Fibroblast of skin of right biceps (primary cell): ENCODE measurements at places on chromosomes 1 and 21.

- no peak for DNase-seq
Observed at GRCh38 chr1:157695417-157695816, 5.2 kb downstream of the FCRL3 start.

- peak; percentile 74 for DNase-seq
Observed at GRCh38 chr1:12460911-12461621, 156.9 kb downstream of the DHRS3 start.

DNA sequence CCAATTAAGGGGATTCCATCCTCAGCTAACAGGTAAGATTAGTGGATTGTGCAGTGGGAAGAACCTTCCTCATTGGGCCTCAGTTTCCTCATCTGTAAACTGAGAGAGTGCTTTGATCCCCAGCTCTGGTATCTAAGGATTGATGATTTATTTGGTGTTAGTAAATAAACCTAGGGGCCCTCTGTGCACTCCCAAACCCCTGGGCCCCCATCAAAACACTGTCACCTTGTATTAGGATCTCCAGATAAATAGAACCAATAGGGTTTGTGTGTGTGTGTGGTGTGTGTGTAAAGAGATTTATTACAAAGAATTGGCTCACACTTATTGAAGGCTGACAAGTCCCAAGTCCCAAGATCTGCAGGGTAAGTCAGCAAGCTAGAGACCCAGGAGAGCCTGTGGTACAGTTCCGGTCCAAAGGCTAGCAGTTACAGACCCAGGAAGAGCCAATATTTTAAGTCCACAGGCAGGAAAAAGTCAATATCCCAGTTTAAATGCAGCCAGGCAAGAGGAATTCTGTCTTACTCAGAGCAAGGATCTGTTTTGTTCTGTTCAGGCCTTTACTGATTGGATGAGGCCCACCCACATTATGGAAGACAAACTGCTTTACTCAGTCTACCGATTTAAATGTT lies 11.0 kb upstream of the ELK4 start:
- DNase-seq: no peak

GRCh38 chr1:91672601-91673161 lies 172.0 kb downstream of the CDC7 start:
- no peak for DNase-seq

- DNase-seq: no peak
Observed at GRCh38 chr21:38905752-38906151, 100.0 kb downstream of the ETS2 start.

GRCh38 chr1:14546416-14546815 lies 52.1 kb upstream of the KAZN start:
- no peak for DNase-seq

DNA sequence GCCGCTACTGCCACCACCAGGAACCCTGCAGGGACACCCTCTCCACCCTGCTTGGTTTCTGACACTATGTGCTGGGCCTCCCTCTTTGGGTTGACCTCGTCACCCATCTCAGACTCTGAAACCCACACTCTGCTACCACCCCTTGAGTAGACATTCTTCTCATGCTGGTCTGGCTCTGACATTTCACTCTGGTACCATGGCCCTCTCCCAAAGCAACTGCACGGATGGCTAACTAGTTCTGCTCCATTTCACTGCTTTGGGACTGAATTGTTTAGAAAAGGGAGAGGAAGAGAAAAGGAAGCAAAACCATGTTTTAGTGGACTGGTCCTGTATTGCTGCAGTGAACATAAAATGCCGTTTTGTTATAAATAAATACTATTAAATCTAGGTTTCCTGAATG lies 137.8 kb downstream of the KCNK2 start:
- no peak for DNase-seq

DNA sequence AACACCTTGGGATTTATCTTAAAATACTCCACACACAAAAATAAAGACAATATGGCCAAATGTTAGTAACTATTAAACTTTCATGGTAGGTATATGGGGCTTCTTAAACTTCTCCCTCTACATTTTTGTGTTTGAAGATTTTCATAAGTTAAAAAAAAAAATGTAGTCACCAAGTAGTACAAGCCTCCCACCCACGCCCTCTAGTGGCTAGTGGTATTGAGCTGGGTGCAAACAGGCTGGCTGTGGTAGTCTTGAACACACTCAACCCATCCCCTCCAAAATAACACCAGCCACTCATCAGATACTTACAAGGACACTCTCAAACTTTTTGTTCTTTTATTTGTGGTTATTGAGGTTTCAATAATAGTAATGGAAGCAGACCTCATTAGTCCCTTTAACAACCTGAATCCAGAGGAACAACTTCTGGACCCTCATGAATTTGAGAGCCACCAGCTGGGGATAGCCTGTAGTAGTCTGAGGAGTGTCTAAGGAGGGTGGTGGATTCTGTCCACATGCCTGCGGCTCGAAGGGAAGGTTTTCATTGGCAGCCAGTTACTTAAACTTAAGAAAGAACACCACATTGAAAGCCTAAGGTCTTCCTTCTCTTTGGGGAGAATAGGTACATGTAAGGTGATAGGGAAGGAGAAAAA lies 15.6 kb downstream of the RD3 start:
- peak; percentile 64 for DNase-seq

DNA sequence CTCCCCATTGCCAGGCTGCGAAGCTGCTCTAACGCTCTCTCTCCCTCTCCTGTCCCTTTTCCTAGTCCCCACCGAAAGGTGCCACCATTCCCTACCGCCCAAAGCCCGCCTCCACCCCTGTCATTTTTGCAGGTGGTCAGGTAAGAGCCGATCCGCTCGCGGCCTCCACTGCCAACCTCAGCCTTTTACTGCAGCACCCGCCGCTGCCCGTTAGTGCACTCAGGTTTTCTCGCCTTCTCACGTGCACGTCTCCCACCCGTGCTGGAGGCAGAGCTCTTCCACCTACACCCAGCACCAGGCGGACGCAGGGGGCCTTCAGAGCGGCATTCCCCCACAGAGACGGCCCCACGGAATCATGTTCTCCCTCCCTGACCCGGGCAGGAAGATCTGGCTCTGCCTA lies 67.7 kb upstream of the COL6A1 start:
- no peak for DNase-seq

DNA sequence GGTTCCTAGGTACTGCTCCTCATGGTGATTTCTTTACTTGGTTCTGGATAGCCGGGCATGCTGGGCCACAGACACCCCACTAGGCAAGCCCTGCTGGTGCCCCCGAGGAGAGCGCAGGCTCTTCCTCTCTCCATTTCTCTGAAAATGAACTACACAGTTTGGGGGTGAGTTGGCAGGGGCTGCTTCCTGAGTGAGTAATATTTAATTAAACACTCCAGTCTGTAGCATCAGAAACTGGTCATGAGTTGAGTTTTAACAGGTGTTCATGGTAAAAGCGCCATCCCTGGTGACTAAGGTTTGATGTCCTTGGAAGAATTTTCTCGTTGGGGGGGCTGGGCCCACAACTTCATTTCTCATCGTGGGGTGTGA lies 1.7 kb downstream of the SPSB1 start:
- DNase-seq: peak; percentile 89

- DNase-seq: no peak
Observed at GRCh38 chr1:228347181-228347580, 59.5 kb downstream of the TRIM11 start.

- DNase-seq: peak; percentile 97
Observed at GRCh38 chr1:235075048-235075776, 53.4 kb downstream of the TOMM20 start.

DNA sequence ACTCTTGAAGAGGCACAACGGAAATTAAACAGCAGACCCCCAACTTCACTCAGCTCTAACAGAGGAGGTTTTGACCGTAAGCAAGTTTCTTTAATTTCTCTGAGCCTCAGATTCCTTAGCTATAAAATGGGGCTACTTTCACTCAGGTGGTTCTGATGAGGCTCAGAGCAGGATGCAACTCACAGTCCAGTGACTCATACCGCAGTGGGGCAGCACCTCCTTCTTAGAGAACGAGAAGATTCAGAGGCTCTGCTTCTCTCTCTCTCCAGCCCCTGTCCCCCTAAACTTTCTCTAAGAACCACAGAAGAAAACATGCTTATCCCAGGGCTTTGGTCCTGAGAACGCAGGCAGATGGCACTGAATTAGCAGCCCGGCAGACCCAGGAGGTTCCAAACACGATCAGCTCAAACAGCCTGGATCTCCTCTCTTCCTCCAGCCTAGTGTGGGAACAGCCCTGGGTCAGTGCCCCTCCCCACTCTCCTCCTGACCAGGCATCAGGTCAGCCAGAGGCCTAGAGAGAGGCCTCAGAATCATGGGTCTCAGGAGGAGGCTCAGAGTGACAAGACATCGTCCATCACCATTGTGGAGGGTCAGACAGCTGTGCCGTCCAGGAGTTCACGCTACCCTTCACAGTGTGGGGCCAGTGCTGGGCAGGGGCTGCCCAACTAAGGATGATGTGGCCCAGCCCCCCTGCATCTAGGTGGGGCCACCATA lies 433.0 kb downstream of the PTPRU start:
- no peak for DNase-seq

DNA sequence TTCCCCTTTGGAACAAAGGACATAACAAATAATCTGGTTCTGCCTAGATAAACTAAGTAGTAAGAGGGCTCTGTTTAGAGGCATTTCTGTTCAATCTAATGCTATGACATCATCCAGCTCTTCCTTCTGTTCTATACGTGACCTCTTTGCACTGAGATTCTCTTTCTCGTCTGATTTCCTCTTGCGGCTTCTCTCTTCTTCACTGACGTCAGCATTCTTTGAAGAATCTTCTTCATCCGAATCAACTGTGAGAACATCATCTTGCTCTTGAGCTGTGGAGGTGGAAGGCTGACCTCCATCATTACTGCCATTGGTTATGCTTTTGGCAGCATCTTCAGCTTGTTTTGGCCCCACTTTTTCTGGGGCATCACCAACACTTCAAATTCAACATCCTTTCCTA lies 130.4 kb downstream of the HS2ST1 start:
- peak; percentile 4 for DNase-seq

GRCh38 chr1:232384171-232384883 lies 245.6 kb downstream of the SIPA1L2 start:
- no peak for DNase-seq

DNA sequence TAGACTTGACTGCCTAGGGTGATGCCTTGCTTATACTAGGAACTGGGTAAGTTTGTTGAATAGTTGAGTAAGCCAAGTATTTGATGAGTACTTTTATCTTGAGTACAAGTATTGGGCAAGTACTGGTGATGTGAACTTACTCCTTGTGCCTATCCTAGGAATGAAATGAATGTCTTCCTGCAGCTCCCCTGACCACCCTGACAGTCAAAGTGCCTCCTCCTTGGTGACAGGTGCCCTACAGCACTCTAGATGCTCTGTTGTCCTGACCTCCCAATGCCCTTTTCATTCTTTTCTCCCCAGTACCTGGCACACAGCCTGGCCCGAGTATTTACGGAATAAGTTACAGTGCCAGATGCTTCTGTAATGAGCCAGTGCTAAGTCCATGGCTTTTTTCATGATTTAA lies 25.5 kb downstream of the PCSK9 start:
- DNase-seq: peak; percentile 39

DNA sequence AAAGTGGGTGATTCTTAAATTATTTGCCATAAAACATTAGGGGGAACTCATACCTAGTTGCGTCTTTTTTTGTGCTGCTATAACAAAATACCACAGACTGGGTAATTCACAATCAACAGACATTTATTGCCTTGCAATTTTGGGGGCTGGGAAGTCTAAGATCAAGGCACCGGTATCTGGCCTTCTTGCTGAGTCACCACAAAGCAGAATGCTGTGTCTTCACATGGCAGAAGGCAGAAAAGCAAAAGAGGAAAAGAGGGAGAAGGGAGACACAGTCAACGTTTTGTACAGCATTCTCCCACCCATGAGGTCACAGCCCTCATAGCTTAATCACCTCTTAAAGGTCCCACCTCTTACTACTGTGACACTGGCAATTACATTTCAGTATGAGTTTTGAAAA lies 291.0 kb downstream of the CHRM3 start:
- DNase-seq: no peak

GRCh38 chr1:242411901-242412300 lies 112.6 kb downstream of the PLD5 start:
- DNase-seq: no peak

GRCh38 chr1:167221738-167222610 lies 1.3 kb downstream of the POU2F1 start:
- DNase-seq: peak; percentile 72

DNA sequence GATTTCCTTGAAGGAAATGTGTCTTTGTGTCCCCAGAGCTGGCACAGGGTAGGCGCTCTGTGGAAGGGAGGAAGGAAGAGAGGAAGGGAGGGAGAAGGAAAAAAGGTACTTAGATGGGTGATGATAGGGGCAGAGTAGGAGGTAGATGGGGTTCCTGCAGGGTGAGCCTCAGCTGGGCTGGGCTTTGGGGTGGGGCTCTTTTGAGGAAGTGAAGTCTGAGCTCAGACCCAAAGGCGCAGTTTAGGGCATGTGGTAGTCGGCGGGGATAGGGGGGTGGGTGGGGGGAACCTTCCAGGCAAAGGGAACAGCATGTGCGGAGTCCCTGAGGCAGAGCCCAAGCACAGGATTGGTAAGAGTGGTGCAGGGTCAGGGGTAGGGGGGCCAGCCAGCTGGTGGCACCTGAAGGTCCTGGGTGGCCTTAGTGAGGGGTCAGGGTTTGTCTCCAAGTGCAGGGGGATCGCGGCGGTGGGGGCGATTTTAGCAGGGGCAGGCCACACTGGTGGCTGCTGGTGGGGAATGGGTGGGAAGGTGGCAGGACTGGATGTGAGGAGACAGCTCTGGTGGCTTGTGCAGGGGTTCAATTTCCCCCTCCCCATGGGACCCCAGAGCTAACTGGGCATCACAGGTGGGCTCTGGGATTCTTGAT lies 8.4 kb upstream of the HTR6 start:
- DNase-seq: no peak

- DNase-seq: peak; percentile 42
Observed at GRCh38 chr1:26274801-26275425, 5.0 kb upstream of the SH3BGRL3 start.

DNA sequence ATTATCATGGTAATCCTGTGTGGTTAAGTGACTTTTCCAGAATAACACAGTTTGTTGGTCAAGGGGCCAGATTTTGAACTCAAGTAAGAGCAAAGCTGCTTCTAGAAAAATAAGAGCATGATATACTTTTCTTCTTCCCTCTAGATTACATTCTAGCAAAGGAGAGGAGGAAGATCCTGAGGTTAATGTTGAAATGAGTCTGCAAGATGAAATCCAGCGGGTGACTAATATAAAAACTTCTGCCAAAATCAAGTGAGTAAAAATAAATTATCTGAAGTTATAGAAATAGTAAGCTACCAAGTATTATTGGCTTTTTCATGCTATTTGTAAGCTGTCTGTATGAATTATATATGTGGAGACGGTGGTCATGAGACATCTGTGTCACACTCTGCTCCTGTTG lies 12.8 kb downstream of the WDR3 start:
- DNase-seq: peak; percentile 18

- DNase-seq: no peak
Observed at GRCh38 chr1:201827321-201828216, 1.4 kb upstream of the IPO9 start.

- no peak for DNase-seq
Observed at GRCh38 chr1:154968731-154969130, 1.8 kb downstream of the SHC1 start.

DNA sequence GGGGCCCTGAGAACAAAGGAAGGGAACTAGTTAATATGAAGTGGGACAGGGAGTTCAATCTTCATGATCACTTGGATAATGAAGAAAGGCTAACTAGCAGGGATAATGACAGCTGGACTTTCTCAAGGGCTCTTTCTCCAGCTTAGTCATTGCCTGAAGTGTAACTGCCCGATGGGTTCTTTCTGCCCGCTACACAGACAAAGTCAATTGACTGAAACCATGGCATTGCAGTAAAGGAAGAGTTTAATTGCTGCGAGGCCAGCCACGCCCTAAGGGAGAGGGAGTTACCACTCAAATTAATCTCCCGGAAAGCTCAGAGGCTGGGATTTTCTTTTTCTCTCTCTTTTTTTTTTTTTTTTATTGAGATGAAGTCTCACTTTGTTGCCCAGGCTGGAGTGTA lies 16.6 kb upstream of the SLC2A5 start:
- DNase-seq: no peak
